ENCODE measurements at places on chromosomes 13 and 19.
A peak's percentile ranks its signal among the peaks of the same experiment; 100 is the strongest.

DNA sequence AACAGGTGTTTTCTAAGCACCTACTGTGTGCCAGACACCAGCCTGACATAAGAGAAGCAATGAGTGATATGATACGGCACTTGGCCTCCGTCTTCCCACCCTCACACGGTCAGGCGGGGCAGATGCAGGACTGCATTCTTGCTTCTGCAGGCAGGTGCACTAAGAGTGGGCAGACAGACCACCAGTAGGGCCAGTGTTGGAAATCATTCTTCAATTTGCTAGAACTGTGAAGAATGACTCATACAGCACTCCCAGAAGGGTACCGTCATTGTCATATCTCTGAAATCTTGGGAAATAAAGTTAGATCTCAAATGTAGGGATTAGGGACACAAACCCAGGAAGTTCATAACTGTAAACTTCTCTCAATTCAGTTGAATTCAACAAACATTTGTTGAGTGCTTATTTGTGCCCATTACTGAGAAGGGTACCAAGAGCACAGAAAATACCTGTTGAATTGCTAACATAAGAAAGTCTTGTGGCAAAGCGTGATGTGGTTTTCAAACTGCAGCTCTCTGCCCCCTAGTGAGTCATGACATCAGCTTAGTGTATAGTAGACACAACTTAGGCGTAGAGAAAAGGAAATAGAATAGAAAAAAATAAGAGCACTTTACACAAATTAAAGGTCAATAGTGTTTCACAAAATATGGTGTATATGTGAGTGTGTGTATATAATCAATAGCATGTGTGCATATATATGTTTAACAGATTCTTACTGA is 76.1 kb downstream of the TEX26 start:
- DNase-seq: no peak

DNA sequence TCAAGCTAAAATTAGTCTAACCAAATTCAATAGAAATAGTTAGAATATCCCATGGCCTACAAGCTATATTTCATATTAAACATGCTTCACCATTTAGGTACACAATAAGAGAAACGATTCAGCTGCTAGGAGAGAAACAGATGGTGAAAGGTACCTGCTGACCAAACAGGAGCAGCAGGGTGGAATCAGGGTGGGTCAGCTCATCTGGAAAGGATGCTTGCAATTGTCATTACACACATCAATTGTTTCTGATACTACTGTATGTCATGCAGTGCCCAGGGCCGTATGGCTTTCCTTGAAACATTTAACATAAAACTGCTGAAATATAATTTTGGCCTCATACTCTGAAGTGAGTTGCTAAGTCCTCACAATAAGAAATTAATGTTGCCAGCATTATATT is 776.0 kb downstream of the DACH1 start:
- DNase-seq: no peak

GRCh38 chr13:42361701-42362100 is 89.7 kb downstream of the AKAP11 start:
- peak; percentile 43 for DNase-seq

DNA sequence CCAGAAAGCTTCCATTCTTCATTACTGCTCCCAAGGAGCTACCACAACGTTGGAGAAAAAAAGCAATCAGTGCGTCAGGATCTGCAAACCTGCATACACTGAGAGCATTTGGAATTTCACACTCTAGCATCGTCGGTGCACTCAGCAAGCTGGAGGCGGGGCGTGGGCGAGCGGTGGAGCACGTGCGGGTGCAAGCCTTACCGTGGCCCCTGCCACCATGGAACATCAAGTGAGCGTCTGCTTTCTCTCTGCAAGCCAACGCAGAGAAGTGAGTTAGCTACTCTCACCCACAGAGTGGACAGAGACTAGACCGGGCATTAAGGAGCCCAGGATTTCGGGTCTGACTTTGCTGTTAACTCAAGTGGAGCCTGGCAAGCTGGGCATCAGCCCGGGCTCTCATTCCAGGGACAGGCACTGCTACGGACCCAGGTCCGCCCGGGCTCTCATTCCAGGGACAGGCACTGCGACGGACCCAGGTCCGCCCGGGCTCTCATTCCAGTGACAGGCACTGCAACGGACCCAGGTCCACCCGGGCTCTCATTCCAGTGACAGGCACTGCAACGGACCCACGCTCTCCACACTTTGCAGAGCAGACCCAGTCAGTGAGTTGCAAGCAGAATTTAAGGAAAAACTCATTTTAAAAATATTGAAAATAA is 124.1 kb upstream of the SPACA7 start:
- no peak for DNase-seq

DNA sequence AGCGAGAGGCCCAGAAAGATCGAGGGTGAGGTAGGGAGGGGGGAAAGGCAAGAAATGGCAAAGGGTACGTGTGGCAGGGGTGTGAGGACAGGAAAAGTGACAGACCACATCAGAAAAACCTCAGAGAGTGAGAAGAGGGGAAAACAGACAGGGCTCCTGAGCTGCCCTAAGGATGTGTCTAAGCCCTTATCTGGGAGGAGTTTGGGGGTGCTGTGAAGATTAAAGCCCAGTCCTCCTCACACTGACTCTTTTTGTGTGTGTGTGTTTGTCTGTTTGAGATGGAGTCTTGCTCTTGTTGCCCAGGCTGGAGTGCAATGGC is 703 bp upstream of the PTH2 start:
- DNase-seq: no peak

DNA sequence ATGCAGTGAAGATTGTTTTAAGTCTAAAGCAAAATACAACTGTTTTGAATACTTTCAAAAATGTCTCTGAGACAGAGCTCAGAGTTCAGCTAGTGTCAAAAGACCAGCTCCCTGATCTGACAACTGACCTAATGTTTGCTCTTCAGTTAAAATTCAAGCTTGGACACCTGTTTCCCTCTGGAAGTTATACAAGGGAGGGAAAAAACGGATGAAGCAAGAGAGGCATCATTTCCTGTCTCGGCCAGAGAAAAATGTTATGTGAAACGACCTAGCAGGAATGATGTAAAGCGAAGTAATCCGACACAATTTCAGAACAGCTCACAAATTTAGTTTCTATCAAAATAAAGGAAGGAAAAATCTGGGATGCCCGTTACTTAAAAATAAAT is 59.4 kb downstream of the ZAR1L start:
- DNase-seq: peak; percentile 29

GRCh38 chr13:65414187-65414586 is 1815.9 kb downstream of the PCDH9 start:
- no peak for DNase-seq

- DNase-seq: no peak
Measured at GRCh38 chr13:62162860-62163259, 747.2 kb upstream of the PCDH20 start.

DNA sequence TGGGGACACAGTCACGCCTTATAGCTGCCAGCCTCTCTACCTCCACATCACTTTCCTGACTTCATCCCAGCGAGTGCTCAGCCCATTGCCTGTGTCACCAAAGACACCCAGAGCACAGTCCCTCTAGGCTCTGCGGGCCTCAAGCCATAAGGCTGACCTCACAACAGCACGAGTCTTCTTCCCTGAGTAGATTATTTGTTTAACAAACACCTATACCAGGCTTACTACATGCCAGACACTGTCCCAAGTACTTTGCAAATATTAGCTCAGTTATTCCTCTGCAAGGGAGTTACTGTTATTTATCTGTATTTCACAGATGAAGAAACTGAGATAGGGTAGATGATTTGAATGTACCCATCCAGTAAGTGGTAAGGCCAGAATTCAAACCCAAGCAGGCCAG is 504.3 kb downstream of the COG6 start:
- DNase-seq: no peak

GRCh38 chr13:19910336-19911072 is 47.1 kb upstream of the ZMYM5 start:
- no peak for DNase-seq

DNA sequence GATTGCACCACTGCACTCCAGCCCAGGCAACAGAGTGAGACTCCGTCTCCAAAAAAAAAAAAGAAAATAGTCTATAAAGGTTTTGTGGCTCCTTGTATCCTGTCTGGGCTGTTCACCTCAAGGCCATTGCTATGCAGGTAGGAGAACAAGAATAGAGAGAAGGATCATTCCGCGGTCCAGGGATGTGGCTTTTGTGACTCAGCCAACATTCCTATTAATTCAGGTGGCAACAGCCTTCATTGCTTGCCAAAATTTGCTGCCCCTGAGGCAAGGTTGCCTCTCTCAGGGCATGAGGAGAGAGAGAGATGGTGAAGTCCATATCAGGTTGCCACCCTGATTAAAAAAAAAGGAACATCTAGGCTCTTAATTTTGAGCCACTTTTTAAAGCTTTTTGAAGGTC is 8.0 kb downstream of the ZNF551 start:
- DNase-seq: no peak

DNA sequence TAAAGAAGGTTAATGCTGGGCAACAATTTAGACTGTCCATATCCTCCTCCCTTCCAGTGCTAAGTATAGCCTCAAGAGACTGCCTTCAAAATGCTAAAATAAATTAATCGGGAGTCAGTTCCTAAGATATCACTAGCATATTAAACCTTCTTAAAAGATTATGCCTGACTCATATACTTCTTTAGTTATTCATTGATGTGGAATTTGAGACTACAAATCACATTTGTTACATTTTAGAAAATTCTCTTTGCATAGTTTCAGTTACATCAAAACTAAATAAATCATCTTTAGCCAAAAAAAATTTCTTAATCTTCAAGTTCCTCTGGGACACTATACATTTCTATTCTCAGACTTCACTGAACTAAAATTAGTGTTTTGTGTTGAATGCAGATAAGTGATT is 769.1 kb downstream of the PCDH9 start:
- no peak for DNase-seq

DNA sequence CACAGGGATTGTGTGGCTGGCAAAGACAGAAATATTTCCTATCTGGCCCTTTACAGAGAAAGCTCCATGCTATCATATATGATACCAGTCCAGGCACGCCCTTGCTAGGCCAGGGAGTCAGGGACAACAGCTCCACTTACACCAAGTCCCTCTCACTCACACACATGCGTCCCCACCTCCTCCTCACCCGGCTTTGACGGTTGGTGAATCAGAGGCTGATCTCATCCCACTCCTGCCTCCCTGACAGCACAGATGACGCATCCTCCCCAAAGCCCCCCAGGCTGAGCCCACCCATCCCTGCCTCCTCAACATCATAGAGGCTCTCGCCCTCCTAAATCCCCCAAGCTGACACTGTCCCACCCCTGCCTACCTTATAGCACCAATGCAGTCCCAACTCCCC is 62.7 kb downstream of the F2RL3 start:
- DNase-seq: no peak

GRCh38 chr19:40155749-40156265 is 35.4 kb upstream of the MAP3K10 start:
- DNase-seq: no peak

- DNase-seq: no peak
Measured at GRCh38 chr13:54004026-54004699, 975.5 kb downstream of the OLFM4 start.

GRCh38 chr13:86464193-86464592 is 665.0 kb upstream of the SLITRK6 start:
- peak; percentile 5 for DNase-seq

DNA sequence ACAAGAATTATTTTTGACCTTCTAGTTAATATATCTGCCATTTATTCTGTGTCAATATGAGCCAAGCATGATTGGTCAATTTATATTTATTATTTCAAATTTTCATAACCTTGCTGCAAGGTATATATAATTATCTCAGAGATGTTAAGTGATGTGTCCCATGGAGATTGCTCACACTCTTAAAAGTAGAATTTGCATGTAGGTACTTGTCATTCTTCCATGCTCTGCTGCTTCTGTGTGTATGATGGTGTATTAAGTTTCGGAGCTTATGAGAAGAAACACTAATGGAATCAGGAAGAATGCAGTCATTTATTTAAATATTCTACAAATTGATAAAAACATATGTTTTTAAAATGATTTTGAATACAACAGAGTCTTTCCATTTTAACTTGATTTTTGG is 586.8 kb upstream of the MIR17HG start:
- DNase-seq: no peak

- DNase-seq: no peak
Measured at GRCh38 chr19:32661318-32661717, 13.7 kb downstream of the ANKRD27 start.

DNA sequence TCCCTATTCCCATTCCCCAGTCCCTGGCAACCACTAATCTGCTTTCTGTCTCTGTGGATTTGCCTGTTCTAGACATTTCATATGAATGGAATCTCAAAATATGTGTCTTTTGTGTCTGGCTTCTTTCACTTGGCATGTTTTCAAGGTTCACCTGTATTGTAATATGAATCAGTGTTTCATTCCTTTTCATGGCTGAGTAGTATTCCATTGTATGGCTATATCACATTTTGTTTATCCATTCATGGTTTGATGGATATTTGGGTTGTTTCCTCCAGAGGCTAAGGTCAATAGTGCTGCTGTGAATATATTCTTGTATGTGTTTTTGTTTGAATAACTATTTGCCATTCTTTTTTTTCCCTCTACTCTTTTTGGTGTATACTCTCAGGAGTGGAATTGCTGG is 24.4 kb downstream of the NCAN start:
- DNase-seq: no peak

DNA sequence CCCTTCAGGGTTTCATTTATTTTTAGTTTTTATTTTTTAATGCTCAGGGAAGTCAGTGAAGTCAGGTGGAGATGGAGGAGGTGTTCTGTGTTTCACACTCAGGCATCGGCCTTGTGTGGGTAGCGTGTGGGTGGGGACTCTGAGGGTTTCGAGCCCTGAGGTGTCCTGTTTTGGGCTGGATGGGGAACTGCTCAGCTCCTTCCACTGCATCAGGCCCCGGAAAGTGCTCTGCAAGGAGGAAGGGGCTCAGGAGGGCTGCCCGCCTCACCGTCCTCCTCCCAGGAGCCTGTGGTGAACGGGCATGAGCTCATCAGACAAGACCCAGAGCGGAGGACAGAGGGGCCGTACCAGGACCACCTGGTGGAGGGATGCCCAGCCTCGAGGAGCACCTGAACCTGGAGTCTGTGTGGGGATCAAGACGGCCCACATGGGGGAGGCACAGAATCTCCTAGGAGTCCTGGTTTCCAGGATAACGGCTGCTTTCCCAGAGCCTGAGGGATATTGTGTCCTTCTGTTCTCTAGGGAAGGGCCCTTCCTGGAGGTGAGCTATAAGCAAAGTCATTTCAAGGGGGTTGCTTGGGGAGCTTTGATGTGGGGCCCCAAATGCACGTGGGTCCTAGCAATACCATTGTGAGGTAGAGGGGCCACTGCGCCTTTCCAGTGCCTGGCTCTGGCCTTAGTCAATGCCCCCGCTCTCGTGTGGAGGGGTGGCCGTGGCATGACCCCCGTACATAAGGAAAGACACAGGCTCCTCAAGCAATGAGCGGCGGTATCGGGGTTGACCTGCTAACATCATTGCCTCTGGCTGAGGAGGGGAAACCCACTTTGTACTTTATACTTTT is 13.5 kb upstream of the GAS6 start:
- no peak for DNase-seq

GRCh38 chr13:31351376-31351775 is 151.6 kb downstream of the B3GLCT start:
- no peak for DNase-seq

- DNase-seq: no peak
Measured at GRCh38 chr13:28171266-28171665, 32.9 kb downstream of the PAN3 start.

Measured in muscle of leg (tissue), 16 donors.